Thoracic aorta (tissue), 2 donors: ENCODE measurements at places on chromosomes 3 and 15. TPM values are rescaled to one million over a fixed set of nuclear protein-coding genes. Genes with fewer than 3 reads are reported as not detected.

DNA sequence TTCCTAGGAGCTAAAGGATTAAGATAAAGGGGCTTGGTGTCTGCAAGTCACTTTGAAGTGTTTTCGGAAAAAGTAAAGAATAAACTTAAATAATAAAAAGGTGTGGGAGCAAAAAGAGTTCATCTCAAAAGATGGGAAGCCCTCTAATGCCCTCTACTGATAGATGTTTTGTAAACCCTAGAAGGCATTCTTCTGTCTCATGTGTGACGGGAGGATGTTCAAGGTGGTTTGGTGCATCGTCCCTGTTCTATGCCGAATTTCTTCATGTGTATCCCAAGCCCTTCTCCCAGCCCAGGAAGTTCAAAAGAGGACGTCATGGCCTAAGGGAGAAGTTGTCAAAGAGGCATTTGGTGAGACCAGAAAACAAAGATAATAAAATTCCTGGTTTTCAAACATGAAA is 37.2 kb downstream of the CCK start:
- H3K4me1 ChIP-seq: peaks cover 6% of the 10 kb centered on the region
- H3K27me3 ChIP-seq: no peaks in the 10 kb centered on the region
- no peak overlapping the region for H3K4me3 ChIP-seq
- no peak overlapping the region for H3K27ac ChIP-seq
- H3K36me3 ChIP-seq: peaks cover 1% of the 10 kb centered on the region
- no peak for DNase-seq

DNA sequence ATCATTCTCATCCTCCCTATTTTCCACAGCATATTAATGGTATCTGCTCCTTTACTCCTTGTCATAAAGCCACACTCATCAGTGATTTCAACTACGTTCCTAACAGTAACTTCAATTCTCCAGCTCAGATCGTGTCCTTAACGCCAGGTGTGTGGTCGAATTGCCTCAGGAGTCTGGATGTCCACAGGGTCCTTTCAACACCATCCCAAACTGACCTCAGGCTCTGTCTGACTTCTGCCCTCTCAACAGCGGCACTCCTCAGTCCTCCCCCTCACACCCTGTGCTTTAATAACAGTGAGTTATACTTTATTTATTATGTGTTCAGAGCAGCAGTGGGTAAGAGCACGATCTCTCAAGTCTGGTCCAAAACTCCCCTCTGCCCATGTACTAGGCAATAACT is 42.4 kb downstream of the ST3GAL6 start:
- DNase-seq: no peak
- H3K4me1 ChIP-seq: no peaks in the 10 kb centered on the region
- no peak overlapping the region for H3K4me3 ChIP-seq
- peaks cover 5% of the 10 kb centered on the region for H3K36me3 ChIP-seq

DNA sequence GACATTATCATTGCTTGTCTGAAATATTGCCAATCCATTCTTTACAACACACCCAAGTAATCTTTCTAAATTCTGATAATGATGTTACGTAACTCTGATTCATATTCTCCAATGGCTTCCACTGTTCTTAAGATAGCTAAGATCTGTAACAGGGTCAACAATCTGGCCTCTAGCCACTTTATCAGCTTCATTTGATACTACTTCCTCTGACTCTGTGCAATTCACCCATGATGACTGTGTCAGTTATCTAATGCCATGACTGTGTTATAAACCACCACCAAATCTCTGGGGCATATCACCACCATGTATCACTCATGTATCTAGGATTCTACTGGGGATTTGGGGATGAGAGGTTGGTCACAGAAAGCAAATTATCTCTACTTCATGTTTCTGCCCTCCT is 44.0 kb downstream of the CD200 start:
- no peak overlapping the region for H3K27ac ChIP-seq
- H3K27me3 ChIP-seq: no peaks in the 10 kb centered on the region
- H3K4me1 ChIP-seq: peaks cover 66% of the 10 kb centered on the region
- DNase-seq: no peak
- no peaks in the 10 kb centered on the region for H3K36me3 ChIP-seq

DNA sequence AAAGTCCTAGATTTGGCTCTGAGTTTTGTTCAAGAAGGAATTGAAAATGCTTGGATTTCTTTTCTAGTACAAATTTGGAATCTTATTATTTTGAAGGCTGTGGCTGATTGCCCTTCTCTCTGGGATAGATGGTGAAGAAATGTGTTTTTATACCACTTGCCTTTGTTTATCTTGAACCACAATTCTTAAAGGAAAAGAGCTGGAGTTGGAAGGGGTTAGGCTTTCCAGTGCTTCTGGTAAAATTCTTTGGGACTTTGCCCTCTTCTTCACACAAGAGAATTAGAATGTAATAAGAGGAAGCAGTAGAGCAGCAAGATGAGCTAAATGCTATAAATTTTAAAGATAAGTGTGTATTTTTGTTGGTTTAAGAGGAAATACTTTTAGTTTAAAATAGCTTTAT is 65.8 kb downstream of the COL6A5 start:
- no peaks in the 10 kb centered on the region for H3K27me3 ChIP-seq
- H3K4me1 ChIP-seq: no peaks in the 10 kb centered on the region
- DNase-seq: no peak
- no peak overlapping the region for H3K27ac ChIP-seq
- no peak overlapping the region for H3K4me3 ChIP-seq
- no peaks in the 10 kb centered on the region for H3K36me3 ChIP-seq

- DNase-seq: no peak
- H3K27ac ChIP-seq: no peak overlapping the region
- no peaks in the 10 kb centered on the region for H3K27me3 ChIP-seq
- no peak overlapping the region for H3K4me3 ChIP-seq
Observed at GRCh38 chr3:109089265-109089664, 28.7 kb downstream of the MORC1 start.

GRCh38 chr3:135865553-135865952 is 100.0 kb upstream of the PPP2R3A start:
- H3K27me3 ChIP-seq: no peaks in the 10 kb centered on the region
- DNase-seq: no peak
- no peaks in the 10 kb centered on the region for H3K36me3 ChIP-seq
- no peaks in the 10 kb centered on the region for H3K4me1 ChIP-seq

GRCh38 chr3:32818229-32818969 is 602 bp downstream of the TRIM71 start:
- peaks cover 34% of the 10 kb centered on the region for H3K4me1 ChIP-seq
- no peak for DNase-seq

DNA sequence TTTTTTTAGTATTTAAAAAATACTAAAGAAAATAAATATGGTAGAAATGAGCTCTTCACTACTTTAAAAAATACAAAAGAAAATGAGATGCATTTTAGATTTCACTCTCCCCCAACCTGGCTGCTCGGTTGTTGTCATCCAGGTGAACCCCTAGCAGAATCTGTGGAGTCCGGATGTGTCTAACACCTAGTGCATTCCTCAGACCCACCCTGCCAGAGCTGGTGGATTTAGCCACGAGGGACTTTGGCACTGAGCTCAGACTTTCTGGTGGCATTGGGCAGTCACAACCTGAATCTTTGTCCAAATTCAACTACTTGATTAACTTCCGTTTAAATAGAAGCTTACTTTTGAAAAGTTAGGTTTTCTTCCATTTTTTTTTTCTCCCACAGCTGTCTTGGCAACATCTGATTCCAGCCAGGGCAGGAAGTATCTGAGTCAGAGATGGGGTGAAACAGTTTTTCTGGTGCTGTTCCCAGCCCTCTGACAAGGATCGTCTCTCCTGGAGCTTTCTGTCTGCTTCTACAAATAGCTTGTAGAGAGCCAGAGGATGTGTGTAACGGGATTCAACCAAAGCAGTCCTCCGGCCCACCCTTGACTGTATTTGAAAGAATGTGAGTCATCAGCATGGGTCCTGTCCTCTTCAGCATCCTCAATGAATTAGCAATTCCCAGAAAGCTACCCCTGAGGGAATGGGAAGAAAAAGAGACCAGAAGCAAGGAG is 301.8 kb upstream of the MCTP2 start:
- no peaks in the 10 kb centered on the region for H3K36me3 ChIP-seq
- no peaks in the 10 kb centered on the region for H3K4me1 ChIP-seq
- H3K27me3 ChIP-seq: no peaks in the 10 kb centered on the region
- no peak overlapping the region for H3K27ac ChIP-seq

Gene GOLGA8Q
- total RNA-seq: 5.1 TPM

Gene IL16
- total RNA-seq: 17.1 TPM

Gene RAB7A
- total RNA-seq: 73.1 TPM
